ENCODE measurements at places on chromosomes 1 and 21.

GRCh38 chr1:200082329-200082728 lies 54.8 kb downstream of the NR5A2 start:
- no peak overlapping the region for H3K27ac ChIP-seq
- no peaks in the 10 kb centered on the region for H3K27me3 ChIP-seq
- no peak for DNase-seq
- H3K4me1 ChIP-seq = peaks cover 8% of the 10 kb centered on the region

GRCh38 chr1:182283746-182284544 lies 107.6 kb downstream of the GLUL start:
- no peaks in the 10 kb centered on the region for H3K36me3 ChIP-seq
- H3K4me1 ChIP-seq = peaks cover 14% of the 10 kb centered on the region
- no peak for DNase-seq

GRCh38 chr1:233627376-233627775 lies 13.5 kb downstream of the KCNK1 start:
- DNase-seq = no peak
- no peaks in the 10 kb centered on the region for H3K36me3 ChIP-seq
- H3K4me1 ChIP-seq = peaks cover 2% of the 10 kb centered on the region
- H3K4me3 ChIP-seq = no peak overlapping the region
- no peak overlapping the region for H3K27ac ChIP-seq

DNA sequence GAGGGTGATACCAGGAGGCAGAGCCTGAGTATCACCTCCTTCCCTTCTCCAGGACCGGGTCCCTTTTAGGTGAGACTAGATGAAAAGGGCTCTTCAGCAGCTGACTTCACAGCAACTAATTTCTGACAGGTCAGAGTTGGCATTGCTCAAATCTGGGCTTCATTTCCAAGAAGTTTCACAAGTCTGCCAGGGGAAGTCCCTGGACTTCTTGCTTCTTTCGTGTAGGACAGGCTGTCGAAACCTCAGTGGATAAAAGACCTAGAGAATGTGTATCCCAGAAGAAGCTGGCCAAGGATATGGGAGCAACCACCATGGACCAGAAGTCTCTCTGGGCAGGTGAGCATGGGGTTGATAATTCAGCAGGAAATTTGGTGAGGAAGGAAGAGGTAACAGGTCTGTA lies at the start of gene CHI3L2:
TSS of gene CHI3L2 (plus strand) at position 280 of the 400 bp plus-strand sequence. CDS start at position 297, 17 bp downstream.
- no peak within 1 kb of the TSS for H3K4me3 ChIP-seq
- no peaks in the 10 kb centered on the region for H3K36me3 ChIP-seq
- H3K27ac ChIP-seq = peak within 1 kb of the TSS; percentile 9
- no peak for DNase-seq

DNA sequence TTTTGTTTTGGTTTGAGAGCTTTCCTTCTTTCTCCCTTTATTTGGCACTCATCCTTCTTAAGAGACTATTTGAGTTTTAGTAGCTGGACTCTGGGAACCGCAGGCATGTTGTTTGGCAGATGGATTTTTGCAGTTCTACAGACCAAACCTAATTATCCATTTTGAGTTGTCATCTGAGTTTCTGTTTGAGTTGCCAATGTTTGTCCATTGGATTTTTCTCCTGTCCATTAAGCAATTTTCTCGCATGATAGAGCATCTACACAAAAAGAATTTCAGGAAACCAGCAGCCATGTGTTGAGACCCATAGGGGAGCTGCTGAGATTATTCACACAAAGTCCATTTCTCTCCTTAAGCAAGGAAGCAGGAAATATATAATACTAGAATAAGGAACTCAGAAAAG lies 17.2 kb upstream of the CXADR start:
- peaks cover 2% of the 10 kb centered on the region for H3K4me1 ChIP-seq
- no peak overlapping the region for H3K27ac ChIP-seq
- no peak overlapping the region for H3K4me3 ChIP-seq
- no peaks in the 10 kb centered on the region for H3K36me3 ChIP-seq
- no peak for DNase-seq

DNA sequence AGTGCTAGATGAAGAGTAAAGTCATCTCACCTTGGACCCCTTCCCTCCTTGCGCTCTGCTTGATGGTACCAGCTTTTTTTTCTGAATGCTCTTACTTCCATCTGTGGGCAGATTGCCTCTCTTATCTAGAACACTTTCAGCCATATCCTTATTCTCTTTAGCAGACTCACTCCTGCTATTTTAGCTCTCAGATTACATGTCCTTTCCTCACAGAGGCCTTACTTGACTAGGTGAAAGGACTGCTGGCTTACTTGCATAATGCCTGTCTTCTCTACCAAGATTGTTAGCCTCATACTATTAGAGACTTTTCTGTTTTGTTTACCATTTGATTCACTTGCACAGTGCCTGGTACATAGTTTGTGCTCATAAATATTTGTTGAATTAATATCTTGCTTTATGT lies 9.3 kb downstream of the IFI44 start:
- no peak overlapping the region for H3K27ac ChIP-seq
- no peaks in the 10 kb centered on the region for H3K27me3 ChIP-seq
- H3K4me3 ChIP-seq = no peak overlapping the region
- DNase-seq = no peak

- H3K27ac ChIP-seq = no peak overlapping the region
- no peak overlapping the region for H3K4me3 ChIP-seq
- H3K36me3 ChIP-seq = no peaks in the 10 kb centered on the region
- H3K4me1 ChIP-seq = peaks cover 5% of the 10 kb centered on the region
Measured at GRCh38 chr1:214126697-214127146, 138.9 kb downstream of the PROX1 start.

DNA sequence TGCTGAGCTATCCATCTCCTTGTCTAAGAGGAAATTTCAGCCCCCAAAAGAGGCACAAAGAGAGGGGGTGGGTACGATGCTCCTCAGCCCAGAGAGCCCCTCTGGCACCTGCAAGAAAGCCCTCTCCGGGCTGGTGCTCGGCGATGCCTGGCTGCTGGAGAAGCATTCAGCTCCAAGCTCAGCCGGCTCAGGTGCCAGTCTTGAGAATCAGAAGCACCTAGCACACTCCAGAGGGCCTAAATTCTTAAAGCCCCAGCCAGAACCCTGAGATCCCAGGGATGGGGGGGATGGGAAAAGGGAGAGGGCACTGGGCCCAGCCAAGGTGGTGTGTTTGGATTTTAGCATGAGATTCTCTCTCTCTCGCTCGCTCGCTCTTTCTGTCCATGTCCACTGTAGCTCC lies 2.9 kb downstream of the GRIK3 start:
- no peak overlapping the region for H3K4me3 ChIP-seq
- H3K4me1 ChIP-seq = peaks cover 45% of the 10 kb centered on the region
- H3K36me3 ChIP-seq = no peaks in the 10 kb centered on the region
- H3K27me3 ChIP-seq = peaks cover 26% of the 10 kb centered on the region

DNA sequence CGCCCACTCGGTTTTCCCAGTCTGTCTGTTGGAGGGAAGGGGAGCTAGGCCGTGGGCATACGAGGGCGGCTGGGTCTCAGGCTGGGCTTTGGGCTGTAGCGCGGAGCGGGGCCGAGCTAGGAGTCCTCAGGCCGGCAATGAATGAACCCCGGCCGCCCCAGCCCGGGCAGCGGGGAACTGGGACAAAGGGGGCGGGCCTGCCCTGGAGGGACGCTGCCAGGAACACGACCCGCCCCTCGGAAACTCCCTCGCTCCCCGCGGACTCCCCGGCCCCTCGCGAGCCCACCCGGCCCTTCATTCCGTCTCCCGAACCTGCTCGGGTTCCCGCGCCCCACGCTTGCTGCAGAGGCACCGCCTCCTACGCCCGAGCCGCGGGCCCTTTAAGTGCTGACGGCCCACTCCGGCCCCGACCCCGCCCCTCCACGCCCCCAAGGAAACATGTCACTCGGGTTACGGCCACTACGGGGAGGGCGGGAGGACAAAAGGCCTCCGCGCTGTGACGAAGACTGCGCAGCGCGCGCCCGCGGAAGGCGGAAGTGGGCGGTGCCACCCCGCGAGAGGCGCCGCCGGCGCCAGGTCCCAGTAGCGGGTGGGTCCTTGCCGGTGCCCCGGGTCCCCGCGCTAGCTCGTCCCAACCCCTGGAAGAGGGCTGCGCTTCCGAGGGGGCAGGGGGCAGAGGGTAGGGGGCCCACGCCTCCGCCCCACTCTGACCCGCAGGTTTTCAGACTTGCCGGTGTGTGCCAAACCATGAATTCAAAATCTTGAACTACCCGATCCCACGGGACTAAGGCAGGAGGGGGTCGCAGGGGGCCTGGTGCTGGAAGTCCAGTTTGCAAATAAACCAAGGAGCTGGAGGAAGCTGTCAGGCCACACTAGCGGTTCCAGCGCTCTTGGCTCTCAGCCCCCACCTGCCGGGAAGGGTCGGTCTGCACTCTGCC lies at the start of gene GALE:
TSS of gene GALE (minus strand) at position 355 of the 938 bp plus-strand sequence. CDS start 1,747 bp downstream, outside the sequence.
- H3K36me3 ChIP-seq = peaks cover 34% of the 10 kb centered on the region
- H3K27me3 ChIP-seq = no peaks in the 10 kb centered on the region
- H3K27ac ChIP-seq = peak within 1 kb of the TSS; percentile 80
- DNase-seq = peak; percentile 83
- peaks cover 5% of the 10 kb centered on the region for H3K4me1 ChIP-seq
- H3K4me3 ChIP-seq = peak within 1 kb of the TSS; percentile 100

GRCh38 chr1:56153276-56153675 lies 426.1 kb downstream of the PLPP3 start:
- no peak for DNase-seq
- no peaks in the 10 kb centered on the region for H3K4me1 ChIP-seq
- no peak overlapping the region for H3K27ac ChIP-seq
- no peak overlapping the region for H3K4me3 ChIP-seq
- no peaks in the 10 kb centered on the region for H3K36me3 ChIP-seq

- no peak overlapping the region for H3K4me3 ChIP-seq
- no peaks in the 10 kb centered on the region for H3K36me3 ChIP-seq
- DNase-seq = peak; percentile 79
- H3K27ac ChIP-seq = peak overlapping the region; percentile 51
- H3K27me3 ChIP-seq = no peaks in the 10 kb centered on the region
- peaks cover 18% of the 10 kb centered on the region for H3K4me1 ChIP-seq
Measured at GRCh38 chr1:40309374-40310128, 7.5 kb downstream of the COL9A2 start.

DNA sequence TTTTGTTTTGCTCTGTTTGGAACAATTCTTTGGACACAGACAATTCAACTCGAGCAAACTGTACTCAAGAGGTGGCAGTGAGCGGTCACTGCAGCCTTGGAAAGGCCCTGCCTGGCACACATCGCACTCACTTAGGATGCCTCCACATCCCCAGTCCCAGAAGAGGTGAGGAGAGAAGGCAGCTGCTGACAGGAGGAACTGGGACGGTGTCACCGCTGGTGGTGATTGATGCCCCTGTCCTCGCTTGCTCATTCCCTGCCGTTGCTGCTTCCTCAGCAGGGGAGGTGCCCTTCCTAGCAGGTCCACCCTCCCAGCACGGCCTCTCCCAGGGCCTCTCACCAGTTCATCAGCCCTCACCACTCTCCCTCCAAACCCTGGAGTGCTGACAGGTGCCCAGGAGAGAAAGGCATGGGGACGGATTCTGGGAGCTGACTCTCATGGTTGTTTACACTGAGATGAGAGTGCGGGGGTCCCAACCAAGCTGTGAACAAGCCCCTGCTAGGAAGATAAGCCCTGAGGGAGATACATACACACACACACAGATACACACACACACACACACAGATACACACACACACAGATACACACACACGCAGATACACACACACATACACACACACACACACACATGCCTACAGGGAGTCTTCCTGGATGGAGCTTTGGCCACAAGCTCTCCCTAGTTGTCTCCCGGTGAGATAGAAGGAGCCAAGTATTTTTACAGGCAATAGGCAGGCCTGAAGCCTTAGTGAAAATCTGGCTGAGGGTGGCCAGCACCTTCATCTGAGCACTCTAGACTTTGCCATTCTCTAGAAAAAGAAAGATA lies 101.1 kb downstream of the CDC7 start:
- H3K4me1 ChIP-seq = peaks cover 13% of the 10 kb centered on the region
- H3K27me3 ChIP-seq = no peaks in the 10 kb centered on the region
- no peak for DNase-seq
- H3K4me3 ChIP-seq = peak overlapping the region; percentile 43
- no peak overlapping the region for H3K27ac ChIP-seq

GRCh38 chr1:171081314-171081753 lies 9.4 kb upstream of the FMO3 start:
- H3K27ac ChIP-seq = no peak overlapping the region
- H3K4me1 ChIP-seq = no peaks in the 10 kb centered on the region
- no peak overlapping the region for H3K4me3 ChIP-seq
- H3K36me3 ChIP-seq = no peaks in the 10 kb centered on the region
- H3K27me3 ChIP-seq = no peaks in the 10 kb centered on the region

DNA sequence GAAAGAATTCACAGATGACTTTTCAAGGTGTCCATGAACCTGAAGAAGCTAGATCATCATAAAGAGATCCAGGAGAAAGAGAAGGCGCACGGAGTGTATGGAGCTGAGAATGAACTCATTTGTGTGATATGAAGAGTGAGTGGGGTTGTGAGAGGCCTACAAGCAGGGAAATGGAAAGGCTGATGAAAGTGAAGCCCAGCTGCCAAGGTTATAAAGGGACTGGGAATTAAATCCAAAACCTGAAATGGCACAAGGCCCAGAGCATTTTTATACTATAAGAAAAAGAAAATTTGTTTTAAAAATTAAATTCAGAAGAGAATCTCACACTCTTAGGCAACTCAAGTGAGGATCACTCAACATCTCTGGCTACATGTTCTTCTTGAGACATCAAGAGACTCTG lies 43.4 kb downstream of the HSD3B1 start:
- no peak overlapping the region for H3K4me3 ChIP-seq
- H3K4me1 ChIP-seq = no peaks in the 10 kb centered on the region
- no peaks in the 10 kb centered on the region for H3K36me3 ChIP-seq
- no peak overlapping the region for H3K27ac ChIP-seq
- no peak for DNase-seq

- H3K27me3 ChIP-seq = peaks cover 76% of the 10 kb centered on the region
- H3K36me3 ChIP-seq = no peaks in the 10 kb centered on the region
- H3K4me3 ChIP-seq = no peak overlapping the region
- no peak overlapping the region for H3K27ac ChIP-seq
- no peak for DNase-seq
Measured at GRCh38 chr1:181482001-181482430, 1.3 kb upstream of the CACNA1E start.

DNA sequence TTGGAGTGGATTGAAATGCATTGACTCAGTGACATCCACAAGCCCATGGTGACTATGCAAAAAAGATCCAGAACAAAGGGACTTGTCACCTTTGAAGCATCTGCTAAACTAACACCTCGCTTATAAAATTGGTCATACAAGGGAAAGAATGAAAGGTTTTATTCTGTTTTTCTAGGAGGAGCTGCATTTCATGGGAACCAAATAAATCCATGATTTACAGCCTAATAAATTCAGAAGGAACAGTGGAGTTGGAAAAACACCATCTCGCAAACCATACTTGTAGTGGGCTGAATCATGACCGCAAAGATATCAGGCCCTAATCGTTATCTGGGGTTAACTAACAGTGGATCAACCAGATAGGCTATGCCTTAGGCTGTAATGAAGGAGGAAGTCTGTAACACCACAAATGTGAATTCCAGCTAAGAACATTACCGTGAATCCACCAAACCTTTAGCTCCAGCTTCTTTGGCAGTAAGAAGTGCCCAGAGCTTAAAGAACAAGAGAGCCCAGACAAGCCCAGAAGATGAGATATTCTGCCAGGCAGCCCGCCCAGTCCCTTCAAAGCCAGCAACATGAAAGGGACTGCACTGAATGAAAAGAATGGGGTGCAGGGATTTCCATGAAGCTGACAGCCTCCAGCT lies 27.4 kb downstream of the RSPH1 start:
- H3K27ac ChIP-seq = no peak overlapping the region
- no peaks in the 10 kb centered on the region for H3K36me3 ChIP-seq
- no peak overlapping the region for H3K4me3 ChIP-seq
- H3K27me3 ChIP-seq = no peaks in the 10 kb centered on the region
- no peaks in the 10 kb centered on the region for H3K4me1 ChIP-seq

GRCh38 chr1:99682291-99682751 lies 36.4 kb downstream of the PALMD start:
- no peaks in the 10 kb centered on the region for H3K27me3 ChIP-seq
- no peak for DNase-seq
- no peak overlapping the region for H3K27ac ChIP-seq
- H3K4me3 ChIP-seq = no peak overlapping the region
- no peaks in the 10 kb centered on the region for H3K4me1 ChIP-seq

All from neuronal stem cell (in vitro differentiated cells).